T-helper 22 cell (primary cell): ENCODE measurements at places on chromosomes 1 and 21.

- DNase-seq: no peak
Measured at GRCh38 chr1:47682198-47682597, 244.4 kb downstream of the FOXD2 start.

DNA sequence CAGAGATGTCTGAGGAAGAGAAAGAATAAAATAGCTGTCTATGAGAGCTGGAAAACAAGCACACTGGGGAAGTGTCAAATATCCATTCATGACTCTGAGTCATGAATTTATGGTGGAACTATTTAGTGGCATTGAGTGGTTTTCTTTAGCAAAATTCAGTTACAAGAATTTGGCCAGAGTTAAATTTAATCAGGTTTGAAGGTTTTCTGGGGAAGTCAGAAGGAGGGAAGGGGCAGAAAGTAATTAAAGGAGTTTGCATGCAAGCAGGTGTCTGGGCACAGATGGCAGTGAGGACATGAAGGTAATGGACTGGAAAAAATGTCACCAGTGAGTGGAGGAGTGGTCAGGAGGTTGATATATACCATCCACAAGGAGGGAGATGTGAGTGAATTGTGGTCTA, 121.9 kb upstream of the IVNS1ABP start:
- no peak for DNase-seq

GRCh38 chr1:7362947-7363346, 408.1 kb upstream of the VAMP3 start:
- no peak for DNase-seq

GRCh38 chr1:48693180-48693579, 83.5 kb downstream of the BEND5 start:
- DNase-seq: no peak
